ENCODE measurements at places on chromosomes 3 and 15.

GRCh38 chr3:152300029-152300731 is 31.5 kb downstream of the MBNL1 start:
- DNase-seq: no peak

- no peak for DNase-seq
Measured at GRCh38 chr15:32775103-32775502, 57.3 kb downstream of the GREM1 start.

- no peak for DNase-seq
Measured at GRCh38 chr15:72365844-72366243, 10.0 kb downstream of the HEXA start.

DNA sequence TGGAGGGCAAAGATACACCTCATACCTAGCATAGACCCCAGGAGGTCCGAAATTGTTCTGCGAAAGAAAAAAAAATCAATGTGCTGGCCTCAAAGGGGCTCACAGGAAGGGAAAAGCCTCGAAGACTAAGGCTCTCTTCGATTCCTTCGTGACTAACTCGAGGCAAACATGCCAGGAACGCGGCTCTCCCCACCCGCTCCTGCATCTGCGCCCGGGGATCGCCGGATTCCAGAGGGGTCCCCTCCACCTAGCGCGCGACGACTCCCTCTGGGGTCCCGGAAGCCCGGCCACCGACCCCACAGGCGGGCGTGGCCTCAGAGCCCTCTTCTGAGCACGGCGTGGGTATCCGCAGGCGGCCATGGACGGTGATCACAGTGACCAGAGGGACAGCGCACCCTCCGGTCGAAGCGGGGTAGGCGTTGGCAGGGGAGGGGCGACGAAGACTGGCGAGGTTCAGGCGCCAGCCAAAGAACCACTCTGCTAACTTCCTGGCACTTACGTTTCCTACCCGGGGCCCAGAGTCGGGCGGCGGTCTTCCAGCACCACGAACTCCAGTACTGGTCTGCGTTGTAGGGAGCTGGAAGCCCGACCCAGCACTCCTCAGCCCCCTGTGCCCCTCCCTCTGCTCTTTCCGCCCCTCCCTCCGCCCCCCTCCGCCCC is 515 bp upstream of the EIF3J start:
- DNase-seq: no peak

DNA sequence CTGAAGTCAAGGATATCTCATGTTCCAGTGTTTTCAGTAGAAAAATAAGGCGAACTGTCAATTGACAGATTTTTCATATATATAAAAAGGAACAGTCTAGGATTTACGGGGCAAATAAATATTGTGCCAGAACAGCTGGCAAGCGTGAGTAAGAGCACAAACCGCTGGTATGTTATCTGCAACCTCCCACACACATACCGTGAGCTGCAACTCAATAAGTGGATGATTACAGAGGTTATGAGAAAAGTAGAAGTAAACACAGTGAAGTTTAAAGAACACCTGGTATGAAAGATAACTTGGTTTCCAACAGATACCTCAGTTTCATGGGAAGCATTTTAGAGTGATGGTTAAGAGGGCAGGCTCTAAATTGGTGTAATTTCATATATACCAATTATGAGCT is 733.4 kb downstream of the TUSC7 start:
- peak; percentile 16 for DNase-seq

DNA sequence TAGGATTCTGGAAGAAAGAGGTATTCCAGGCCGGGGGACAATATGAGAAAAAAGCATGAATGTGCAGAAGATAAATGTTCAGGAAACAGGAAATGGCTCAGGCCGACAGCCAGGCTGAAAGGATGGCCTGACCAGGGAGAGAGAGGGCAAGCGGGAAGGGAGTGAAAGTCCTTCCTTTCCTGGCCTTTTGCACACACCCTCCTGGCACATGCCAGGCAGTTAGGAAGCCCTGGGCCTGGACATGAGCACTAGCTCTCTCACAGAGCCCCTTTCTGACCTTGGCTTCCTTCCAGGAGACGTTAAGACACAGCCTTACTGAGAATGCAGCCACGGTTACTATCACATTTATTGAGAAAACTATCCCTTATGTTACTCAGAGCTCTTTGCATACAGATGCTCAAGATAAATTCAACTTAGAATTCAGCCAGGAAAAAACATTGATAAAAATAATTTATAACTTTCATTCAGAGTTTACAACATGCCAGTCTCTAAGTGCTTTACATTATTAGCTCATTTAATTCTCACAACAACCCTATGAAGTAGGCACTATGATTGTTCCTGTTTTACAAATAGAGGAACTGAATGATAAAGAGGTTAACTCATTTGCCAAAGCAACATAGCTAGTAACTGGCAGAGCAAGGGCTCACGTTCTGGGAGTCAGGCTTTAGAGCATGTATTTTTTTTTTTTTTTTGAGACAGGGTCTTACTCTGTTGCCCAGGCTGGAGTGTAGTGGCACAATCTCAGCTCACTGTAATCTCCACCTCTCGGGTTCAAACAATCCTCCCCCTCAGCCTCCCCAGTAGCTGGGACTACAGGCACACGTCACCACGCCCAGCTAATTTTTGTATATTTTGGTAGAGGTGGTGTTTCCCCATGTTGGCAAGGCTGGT is 39.4 kb upstream of the SMAD3 start:
- peak; percentile 57 for DNase-seq

Data from NCI-H1417 (cell line).